ENCODE measurements at places on chromosomes 6 and 20. TPM values are rescaled to one million over a fixed set of nuclear protein-coding genes. Genes with fewer than 3 reads are reported as not detected.

The VGLL2 gene
- 0.21 TPM for total RNA-seq

The SGK2 gene
- total RNA-seq = 0.60 TPM

GRCh38 chr6:112234601-112235000, 19.8 kb downstream of the LAMA4 start:
- no peak for DNase-seq

GRCh38 chr20:32484225-32484957, 100.7 kb downstream of the NOL4L start:
- peak; percentile 53 for DNase-seq

DNA sequence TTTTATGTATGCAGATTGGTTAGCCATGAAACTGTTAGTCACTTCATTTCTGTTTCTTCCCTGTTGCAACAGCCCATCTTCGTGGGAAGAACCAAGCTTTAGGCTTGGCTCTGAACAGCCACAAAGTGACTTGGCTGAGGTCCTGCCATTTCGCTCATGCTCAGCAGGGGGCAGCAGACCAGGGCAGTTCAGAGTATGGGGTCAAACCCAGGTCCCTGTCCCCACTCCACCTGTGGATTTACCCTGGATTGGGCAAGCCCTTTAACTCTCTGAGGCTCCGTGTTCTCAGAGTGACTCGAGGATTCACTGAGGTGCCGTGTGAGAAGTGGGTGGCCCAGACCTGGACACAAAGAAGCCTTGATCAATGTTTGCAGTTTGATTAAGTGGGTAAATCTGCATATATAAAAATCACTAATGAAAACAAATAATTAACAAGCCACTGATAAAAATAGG, 19.8 kb upstream of the MAP1LC3A start:
- DNase-seq = peak; percentile 59

DNA sequence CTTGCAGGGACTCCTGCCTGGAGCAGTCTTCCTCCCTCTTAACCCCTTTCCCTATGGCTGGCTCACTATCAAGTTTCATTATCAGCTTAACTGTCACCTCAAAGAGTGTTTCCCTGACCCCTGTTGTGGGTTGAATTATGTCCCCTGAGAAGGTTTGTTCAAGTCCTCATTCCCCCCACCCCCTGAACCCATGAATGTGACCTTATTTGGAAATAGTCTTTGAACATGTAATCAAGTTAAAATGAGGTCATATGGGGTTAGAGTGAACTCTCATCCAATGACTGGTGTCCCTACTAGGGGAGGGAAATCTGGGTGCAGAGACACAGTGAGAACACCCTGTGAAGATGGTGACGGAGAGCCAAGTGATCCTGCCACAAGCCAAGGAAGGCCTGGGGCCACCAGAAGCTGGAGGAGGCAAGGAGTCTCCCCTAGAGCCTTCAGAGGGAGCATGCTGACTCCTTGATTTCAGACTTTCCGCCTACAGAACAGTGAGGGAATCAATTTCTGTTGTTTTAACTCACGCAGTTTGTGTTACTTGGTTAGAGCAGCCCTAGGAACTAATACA, 165.2 kb upstream of the TOP1 start:
- DNase-seq = no peak

DNA sequence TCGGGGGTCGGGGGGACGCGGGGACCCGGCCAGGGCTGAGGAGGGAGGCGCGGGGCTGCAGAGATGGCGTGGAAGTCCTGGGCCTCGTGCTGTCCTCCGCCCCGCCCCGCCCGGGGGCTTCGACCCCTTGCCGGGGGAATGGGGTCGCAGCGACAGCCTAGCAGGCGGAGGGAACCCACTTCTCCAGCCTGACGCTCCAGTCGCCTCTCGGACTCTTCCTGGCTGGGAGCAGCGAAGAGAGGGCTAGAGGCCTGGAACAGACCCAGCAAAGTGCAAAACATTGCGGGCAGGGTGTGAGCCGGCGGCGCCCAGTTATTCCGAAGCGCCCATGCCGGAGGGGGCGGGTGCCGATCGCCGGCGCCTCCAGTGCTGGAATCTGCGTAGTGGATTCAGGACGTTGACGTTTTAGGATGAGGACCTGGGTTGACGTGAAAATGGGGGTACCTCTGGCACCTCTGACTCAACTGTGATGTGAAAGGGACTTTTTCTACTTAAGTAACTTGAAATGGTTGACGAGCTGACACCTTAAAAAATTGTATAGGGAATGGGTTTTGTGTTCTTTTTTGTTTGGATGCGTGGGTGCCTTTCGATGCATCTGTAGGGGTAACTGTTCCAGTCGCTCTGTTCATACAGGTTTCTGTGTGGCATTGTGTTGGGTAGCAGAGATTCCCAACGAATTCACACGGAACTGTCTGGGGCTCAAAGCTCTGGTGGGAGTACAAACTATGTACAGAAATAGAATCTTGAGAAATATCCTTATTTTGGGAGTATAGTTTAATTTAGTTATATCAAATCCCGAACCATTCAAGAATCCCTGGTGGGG, 1.4 kb downstream of the SLC35F1 start:
- no peak for DNase-seq
